SK-N-SH (cell line): ENCODE measurements at places on chromosomes 13 and 19. TPM values are rescaled to one million over a fixed set of nuclear protein-coding genes. Genes with fewer than 3 reads are reported as not detected.
A peak's percentile ranks its signal among the peaks of the same experiment; 100 is the strongest.

PRTN3 gene
- not detected in 2 replicates for polyA plus RNA-seq

GRCh38 chr19:40190891-40191835, at the start of gene MAP3K10:
TSS of gene MAP3K10 (plus strand) at chr19:40191426. CDS start at chr19:40192032, 606 bp downstream.
- H3K4me1 ChIP-seq = peaks cover 11% of the 10 kb centered on the region; the same call in 1 of the 2 replicates
- H3K27ac ChIP-seq = peak within 1 kb of the TSS; percentile 87
- no peaks in the 10 kb centered on the region for H3K36me3 ChIP-seq
- peak; percentile 95 for DNase-seq
- no peaks in the 10 kb centered on the region for H3K27me3 ChIP-seq

- no peaks in the 10 kb centered on the region for H3K27me3 ChIP-seq
- peaks cover 84% of the 10 kb centered on the region; the same call in 1 of the 2 replicates for H3K36me3 ChIP-seq
- H3K27ac ChIP-seq = no peak overlapping the region
- no peak for DNase-seq
These were observed 8.4 kb upstream of the RPS15 start for GRCh38 chr19:1429750-1430149.

DNA sequence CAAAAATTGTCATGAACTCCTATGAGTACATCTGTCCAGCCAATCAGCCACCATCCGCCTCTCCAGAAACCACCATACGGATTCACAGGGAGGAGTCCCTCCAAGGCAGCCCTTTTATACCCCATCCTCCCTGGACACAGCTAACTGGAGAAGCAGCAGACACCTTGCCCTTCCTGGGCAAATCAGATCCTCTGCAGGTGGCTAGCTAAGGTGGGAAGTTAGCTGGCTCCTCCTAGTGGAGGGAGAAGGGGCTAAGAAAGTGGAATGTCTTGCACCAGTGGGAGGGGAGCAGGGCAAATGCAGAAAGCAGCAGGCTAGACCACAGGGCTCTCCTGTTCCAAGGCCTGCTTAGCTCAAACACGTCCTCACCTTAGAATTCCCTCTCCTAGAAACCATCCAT, 46.2 kb upstream of the UQCRFS1 start:
- no peaks in the 10 kb centered on the region for H3K36me3 ChIP-seq
- DNase-seq = no peak
- no peak overlapping the region for H3K4me3 ChIP-seq
- H3K27me3 ChIP-seq = no peaks in the 10 kb centered on the region
- no peaks in the 10 kb centered on the region for H3K4me1 ChIP-seq
- H3K27ac ChIP-seq = no peak overlapping the region

- H3K4me1 ChIP-seq = peaks cover 45% of the 10 kb centered on the region; the same call in 1 of the 2 replicates
- H3K27me3 ChIP-seq = no peaks in the 10 kb centered on the region
- DNase-seq = no peak
These were observed 59.2 kb downstream of the MLLT1 start for GRCh38 chr19:6220385-6221191.
